ENCODE measurements at places on chromosomes 13 and 19. TPM values are rescaled to one million over a fixed set of nuclear protein-coding genes. Genes with fewer than 3 reads are reported as not detected.

Gene PPP1R37
- total RNA-seq: 46.7 TPM

Gene PODNL1
- not detected for total RNA-seq

Gene SMAD9
- 108 TPM for total RNA-seq

Gene KEAP1
- 70.4 TPM for total RNA-seq

Gene RDH8
- not detected for total RNA-seq

Gene TMEM221
- total RNA-seq: not detected
